ENCODE measurements at places on chromosomes 12 and 14. TPM values are rescaled to one million over a fixed set of nuclear protein-coding genes. Genes with fewer than 3 reads are reported as not detected.
A peak's percentile ranks its signal among the peaks of the same experiment; 100 is the strongest.

DNA sequence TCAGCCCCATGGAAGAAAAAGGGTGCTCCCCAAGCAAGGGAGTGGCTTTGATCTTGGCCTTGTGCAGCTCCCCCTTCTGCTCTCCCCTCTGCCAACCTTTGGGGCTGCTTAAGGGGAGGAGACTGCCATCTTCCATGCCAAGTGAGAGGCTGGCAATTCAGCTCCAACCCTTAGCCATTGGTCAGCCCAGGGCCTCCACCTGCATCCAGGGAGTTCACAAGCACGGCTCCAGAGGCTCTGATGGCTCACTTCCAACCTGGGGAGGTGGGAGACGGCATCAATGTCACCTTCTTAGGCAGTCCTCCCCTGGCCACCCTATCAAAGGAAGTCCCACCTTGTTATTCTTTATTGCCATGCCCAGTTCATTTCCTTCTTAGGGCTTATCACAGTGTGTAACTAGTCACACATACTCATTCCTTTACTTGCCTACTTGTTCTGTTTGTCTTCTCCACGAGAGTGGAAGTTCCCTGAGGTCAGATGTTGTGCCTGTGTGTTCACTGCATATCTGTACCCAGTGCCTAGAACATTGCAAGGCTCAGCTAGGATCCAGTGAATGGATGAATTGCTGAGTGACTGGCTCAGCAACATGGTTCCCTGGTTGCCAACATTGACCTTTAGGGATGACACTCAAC lies 5.0 kb downstream of the HDAC7 start:
- DNase-seq = no peak

DNA sequence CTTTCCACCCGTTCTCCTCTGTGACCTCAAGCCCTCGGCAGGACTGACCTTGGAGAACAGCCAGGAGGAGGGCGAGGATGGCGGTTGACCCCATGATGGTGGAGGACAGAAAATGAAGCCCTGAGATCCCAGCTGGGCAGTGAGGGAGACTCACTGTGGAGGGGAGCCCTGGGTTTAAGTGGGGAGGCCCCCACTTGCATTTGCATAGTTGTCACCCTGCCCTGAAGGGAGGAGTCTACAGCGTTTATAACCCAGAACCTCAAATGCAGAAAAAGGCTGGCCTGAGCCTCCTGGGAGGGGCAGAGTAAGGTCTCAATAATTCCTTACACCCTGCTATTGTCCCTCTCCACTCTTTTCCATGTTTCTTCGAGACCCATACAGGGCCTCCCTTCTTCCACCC lies 1052.7 kb downstream of the TMEM121 start:
- DNase-seq = no peak

GRCh38 chr12:2457215-2457932 lies 337.4 kb upstream of the FKBP4 start:
- no peak for DNase-seq

GRCh38 chr14:54725998-54726397 lies 159.1 kb downstream of the SAMD4A start:
- DNase-seq = no peak

DNA sequence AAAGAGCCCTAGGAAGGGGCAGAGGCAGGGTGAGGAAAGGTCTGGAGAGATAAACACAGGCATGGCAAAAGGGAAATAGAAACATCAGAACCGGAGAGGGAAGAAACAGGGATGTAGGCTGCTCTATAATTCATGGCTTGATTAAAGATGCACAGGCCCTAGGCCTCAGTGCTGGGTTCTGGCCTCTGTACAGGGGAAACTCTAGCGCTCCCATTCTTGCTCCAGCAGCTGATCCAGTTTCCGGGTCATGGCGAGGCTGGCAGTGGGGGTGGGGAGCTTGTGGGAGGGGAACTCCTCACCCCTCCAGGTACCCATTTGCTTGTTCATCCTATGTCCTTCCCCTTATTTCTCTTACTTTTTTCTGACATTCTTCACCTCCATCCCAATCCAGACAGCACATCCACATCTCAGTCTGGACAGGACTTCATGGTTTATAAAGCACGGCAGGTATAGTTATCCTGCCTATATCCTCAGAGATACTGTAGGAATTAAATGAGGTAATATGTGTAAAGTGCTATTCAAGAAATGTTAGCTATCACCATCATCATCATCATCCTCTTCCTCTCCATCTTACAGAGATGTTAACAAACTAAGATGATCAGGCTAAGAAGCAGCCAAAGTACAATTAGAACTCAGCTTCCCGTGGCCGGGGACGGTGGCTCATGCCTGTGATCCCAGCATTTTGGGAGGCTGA lies 8.0 kb upstream of the GPR84 start:
- no peak for DNase-seq

- no peak for DNase-seq
Measured at GRCh38 chr12:126966498-126966897, 1300.5 kb upstream of the TMEM132C start.

DNA sequence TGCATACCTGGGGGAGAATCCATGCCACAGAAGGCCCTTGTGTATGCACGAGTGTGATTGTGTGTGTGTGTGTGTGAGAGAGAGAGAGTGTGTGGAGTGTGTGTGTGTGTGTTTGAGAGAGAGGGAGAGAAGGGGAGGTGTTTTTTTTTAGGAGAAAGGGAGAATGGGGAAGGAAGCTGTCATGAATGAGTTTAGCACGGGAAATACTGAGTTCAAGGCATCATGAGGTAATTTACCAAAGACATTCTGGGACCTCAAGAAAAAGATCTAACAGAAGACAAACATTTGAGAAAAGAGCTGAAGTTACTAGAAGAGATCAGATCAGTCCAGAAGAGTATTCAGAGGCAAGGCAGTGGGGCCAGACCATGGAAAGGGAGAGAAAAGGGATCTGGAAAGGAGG lies 157.1 kb downstream of the TTC7B start:
- DNase-seq = no peak

GRCh38 chr14:100317912-100318808 lies 5.0 kb upstream of the SLC25A47 start:
- DNase-seq = peak; percentile 54

- no peak for DNase-seq
Measured at GRCh38 chr14:94593749-94594431, 12.7 kb downstream of the SERPINA5 start.

- no peak for DNase-seq
Measured at GRCh38 chr14:19878029-19878642, 3.2 kb downstream of the OR4K2 start.

DNA sequence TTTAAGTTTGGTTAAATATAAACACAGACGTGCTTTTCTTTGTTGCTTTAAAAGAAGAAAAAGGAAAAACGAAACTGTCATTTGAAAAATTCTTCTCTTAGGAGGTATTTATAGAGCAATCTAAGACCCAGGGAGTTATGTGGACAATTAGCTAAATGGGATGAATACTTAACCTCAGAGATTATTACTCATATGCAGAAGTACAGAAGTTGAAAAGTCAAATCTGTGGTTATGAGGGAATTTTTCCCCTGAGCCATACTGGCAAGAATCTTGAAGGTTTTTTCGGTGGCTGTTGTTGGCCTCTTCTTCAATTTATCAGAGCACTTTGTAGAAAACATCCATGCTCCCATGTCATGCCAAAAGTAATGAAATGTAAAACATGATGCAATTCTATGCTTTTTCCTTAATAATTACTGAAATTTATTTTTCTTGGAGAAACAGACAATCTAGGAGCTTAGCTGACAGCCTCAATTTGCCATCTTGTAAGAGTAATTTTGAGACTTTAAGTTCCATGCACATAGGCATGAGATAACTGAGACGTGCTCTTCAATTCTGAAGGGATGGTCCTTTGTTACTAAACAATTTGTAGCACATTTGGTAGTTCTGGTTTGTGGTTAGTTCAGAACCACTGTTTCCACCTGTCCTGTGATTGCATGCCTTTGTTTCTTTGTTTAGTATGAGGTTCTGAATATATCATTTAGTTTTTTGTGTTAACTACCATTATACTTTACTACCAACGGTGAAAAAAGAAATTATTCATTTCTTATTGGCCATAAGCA lies 126.6 kb downstream of the BCAT1 start:
- DNase-seq = no peak

DNA sequence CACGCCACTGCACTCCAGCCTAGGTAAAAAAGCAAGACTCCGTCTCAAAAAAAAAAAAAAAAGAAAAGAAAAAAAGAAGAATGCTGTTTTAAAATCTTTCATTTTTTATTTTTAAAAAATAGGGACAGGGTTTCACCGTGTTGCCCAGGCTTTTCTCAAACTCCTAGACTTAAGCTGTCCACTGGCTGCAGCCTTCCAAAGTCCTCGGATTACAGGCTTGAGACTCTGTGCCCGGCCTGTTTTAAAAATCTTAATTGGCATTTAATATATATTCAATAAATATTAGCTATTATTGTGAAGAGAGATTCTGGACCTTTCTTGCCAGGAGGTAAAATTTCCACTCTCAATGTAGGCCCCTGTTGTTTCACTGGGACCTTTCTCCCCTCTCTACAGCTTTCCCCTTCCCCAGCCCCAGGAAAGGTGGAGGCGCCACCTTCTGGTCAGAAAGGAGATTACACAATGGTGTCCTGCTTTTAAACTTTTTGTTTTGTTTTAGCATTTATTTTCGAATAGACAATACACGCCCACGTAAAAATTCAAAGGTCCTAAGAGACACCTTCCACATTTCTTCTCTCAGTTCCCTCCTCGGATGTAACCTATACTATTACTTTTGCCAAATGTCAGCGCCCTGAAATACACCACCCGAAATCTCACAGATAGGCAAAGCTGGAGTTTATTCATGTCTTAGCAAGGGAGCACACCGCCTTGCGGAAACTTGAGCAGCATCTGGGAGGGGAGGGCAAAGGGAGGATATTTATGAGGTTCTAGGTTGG lies 23.8 kb upstream of the PHC1 start:
- peak; percentile 81 for DNase-seq

DNA sequence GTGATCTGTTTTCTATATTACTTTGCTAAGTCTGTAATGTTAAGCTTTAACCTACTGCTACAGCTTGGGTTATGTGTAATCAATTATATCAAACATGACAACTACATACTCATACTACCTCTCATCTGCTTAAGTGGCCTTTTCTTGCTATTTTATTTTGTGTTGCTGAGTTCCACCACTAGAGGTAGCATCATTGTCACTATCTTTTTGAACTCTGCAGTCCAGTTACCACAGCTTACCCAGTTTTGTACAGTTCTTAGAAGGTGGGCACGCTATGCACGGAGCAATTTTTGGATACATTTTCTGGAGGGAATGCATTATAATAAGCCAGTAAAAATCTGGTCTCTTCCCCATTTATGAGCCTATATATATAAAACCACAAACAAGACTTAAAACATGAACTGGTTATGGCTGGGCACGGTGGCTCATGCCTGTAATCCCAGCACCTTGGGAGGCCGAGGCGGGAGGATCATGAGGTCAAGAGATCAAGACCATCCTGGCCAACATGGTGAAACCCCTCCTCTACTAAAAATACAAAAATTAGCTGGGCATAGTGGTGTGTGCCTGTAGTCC lies 48.5 kb downstream of the SAV1 start:
- DNase-seq = peak; percentile 44

- DNase-seq = no peak
Measured at GRCh38 chr14:67951529-67952135, 132.1 kb downstream of the RAD51B start.

- no peak for DNase-seq
Measured at GRCh38 chr12:12907552-12907951, 16.2 kb downstream of the GPRC5A start.

DNA sequence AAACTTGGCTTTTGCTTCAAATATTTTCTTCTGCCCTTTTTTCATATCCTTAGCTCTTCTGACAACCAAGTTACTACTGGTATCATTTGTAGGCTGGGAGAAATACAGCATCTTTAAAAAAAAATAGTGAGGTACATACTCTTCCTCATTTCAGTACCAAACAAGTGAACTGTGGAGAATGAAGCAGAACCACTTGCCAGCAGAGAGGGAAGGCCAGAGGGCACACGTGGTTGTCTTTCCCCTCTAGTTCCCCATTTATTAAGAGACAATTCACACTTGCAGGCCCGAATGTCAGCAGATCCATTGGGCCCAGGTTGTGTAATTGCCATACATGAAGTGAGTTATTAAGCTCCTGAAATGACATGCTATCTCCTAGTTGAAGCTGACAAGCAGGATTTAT lies 3.2 kb downstream of the SUSD6 start:
- DNase-seq = peak; percentile 47

- DNase-seq = no peak
Measured at GRCh38 chr14:55328317-55328716, 57.1 kb downstream of the FBXO34 start.

- DNase-seq = no peak
Measured at GRCh38 chr12:85843606-85844310, 7.5 kb upstream of the RASSF9 start.

DNA sequence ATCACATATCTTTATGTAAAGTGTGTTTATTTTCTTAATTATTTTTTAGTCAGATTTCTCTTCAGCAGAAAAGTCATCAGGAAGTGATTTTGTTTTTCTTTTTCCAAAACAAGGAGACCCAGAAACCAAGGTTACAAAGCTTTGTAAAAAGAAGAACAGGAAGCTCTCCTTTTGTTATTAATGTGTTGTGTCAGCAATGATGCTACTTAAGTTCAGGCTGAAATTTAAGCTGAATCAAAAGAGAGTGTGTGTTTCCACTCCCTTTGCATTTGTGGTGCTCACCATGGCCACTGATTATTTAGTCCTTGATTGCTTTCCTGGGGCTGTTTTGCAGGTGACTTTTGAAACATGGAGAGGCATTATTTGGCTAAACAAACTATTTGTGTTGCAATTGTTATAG lies 155.3 kb upstream of the ATP2B1 start:
- DNase-seq = no peak

GRCh38 chr14:61280092-61280525 lies 1.0 kb downstream of the TMEM30B start:
- DNase-seq = no peak

DNA sequence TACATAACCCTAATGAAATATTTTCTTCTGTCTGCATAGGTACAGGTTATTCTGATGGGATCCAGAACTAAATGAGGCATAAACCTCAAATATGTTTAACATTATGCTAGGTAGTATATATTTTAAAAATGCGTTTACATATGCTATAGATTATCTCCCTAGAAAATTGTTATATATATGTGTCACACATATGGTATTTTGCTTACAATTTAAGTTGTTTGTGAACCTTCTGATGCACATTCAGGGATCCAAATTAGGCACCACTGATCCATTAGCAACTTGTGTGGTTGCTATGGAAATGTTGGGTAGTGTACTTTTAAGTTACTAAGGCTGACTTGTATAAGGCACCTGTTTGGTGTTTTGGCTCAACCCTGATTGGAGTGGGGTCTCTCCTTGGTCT lies 456.7 kb downstream of the AEBP2 start:
- DNase-seq = no peak

GRCh38 chr12:48160807-48161206 lies 3.5 kb upstream of the ASB8 start:
- DNase-seq = peak; percentile 38

GRCh38 chr12:89073659-89074058 lies 278.6 kb downstream of the DUSP6 start:
- no peak for DNase-seq

GRCh38 chr14:30915596-30915995 lies 41.2 kb downstream of the COCH start:
- DNase-seq = no peak

ERP29 gene
- 32.0 TPM for total RNA-seq

TC2N gene
- 7.7 TPM for total RNA-seq

TAS2R42 gene
- total RNA-seq = 2.4 TPM

KRT71 gene
- not detected for total RNA-seq

RTN1 gene
- 12.5 TPM for total RNA-seq

SCN8A gene
- total RNA-seq = 6.0 TPM

TAS2R50 gene
- 5.8 TPM for total RNA-seq

OR6C70 gene
- total RNA-seq = 4.6 TPM

IFNG-AS1 gene
- total RNA-seq = 3.9 TPM

CLEC7A gene
- total RNA-seq = 26.0 TPM
